Activated T-helper 1 cell treated with anti-CD3 and anti-CD28 coated beads, Interleukin-2, amount 50 U/mL, for 16 hours (primary cell): ENCODE measurements at places on chromosomes 6 and 20.

GRCh38 chr6:21064756-21065340 is 528.7 kb upstream of the SOX4 start:
- no peak for DNase-seq

DNA sequence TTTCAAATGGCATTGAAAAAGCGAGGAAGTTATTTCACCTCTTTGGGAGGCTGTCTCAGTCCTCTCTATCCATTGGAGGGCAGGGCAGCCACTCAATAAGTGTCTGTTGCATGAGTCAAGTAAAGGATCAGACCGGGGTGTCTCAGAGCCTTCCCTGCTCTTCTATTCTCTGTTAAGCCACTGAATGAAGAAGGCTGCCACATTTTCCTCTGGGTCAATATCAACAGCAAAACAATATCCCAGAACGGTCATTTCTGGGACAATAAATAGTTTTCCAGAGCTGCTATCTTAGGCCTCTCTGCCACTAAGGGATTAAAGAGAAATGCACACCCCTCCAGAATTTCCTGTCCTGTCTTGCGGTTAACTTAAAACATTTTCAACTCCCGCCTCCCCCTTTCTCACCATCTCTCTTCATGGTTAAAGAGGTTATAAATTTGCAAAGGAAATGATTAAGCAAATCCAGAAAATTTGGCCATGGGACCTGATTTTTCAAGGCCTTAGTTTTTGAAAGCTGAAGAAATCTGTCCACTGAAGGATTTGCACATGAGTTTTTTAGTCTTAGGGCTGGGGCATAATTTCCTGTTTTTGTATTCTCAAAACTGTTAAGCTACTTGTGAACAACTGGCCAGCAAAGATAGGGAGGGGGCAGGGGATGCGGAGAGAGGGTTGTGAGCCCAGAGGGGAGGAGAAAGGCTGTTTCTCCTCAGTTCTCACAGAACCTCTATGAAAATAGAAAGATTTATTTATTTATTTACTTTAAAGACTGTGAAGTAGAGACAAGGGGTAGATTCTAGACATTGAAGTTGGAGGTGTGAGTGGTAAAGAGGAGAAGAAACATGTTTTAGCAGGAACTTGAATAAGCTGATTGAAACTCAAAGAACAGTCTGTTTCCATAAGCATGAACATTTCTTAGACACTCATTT is 135.7 kb downstream of the BCAS1 start:
- no peak for DNase-seq

DNA sequence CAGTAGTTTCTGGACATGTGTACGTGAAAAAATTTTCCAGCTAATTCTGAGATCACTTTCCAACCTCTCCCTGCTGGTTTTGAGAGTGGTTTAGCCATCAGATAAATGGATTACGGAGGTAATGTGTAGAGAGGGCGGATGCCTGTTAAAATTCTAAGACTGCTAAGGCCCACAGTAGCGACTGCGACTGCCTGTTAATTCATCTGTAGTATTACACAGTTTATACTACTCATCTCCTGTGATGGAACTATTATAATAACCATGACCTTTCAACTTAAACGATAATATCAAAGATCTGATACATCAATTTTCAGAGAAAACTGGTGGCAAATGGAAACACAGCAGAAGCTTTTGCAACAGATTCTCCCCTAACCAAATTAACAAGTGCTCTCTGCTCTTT is 102.3 kb downstream of the IRF4 start:
- no peak for DNase-seq

DNA sequence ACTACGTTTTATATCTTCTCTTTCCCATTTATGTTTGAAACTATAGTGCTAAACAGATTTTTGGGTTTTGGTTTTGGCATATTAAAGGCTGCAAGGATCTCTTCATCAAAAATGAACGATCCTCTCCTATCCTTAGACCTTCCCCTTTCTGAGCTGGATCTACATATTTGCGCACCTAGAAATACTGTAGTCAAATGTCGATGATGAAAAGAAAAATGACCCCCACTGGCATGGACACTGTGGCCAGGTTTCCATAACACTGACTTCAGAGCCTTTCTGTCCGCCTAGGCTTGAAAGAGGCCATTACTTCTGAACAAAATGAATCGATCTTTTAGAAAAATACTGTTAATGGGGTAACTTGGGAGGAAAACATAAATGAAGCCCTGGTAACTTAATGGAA is 5.8 kb downstream of the FLRT3 start:
- DNase-seq: no peak

GRCh38 chr6:151186804-151187330 is 52.9 kb upstream of the AKAP12 start:
- no peak for DNase-seq

DNA sequence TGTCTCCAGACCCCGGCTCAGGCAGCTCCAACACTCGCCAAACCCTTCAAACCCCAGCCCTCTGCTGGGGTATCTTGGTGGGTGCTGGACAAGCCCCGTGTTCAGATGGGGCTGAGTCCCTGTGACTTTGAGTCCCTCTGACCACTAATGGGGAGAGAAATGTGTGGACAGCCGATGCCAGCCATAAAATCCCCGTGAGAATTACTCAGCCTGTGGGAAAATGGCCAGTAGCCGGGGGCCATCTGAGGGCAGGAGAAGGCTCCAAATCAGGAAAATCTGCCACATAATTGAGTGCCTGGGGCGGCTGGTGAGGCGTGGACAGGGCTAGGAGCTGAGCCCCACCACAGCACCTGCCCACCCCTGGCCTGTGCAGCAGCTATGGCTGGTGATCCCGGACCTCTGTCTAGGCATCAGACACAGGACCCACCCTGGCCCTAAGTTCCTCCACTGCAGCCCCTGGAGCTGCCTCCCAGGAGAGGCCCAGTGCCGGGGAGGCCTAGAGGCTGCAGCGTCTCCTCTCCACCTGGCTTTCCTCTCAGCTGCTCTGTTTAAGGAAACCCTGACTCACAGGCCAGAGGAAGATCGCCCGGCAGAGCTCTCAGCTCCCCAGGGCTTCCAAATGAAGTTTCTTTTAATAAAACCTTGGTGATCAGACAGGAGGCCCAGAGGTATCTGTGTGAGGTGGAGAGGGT is 53.7 kb upstream of the SLCO4A1 start:
- no peak for DNase-seq

DNA sequence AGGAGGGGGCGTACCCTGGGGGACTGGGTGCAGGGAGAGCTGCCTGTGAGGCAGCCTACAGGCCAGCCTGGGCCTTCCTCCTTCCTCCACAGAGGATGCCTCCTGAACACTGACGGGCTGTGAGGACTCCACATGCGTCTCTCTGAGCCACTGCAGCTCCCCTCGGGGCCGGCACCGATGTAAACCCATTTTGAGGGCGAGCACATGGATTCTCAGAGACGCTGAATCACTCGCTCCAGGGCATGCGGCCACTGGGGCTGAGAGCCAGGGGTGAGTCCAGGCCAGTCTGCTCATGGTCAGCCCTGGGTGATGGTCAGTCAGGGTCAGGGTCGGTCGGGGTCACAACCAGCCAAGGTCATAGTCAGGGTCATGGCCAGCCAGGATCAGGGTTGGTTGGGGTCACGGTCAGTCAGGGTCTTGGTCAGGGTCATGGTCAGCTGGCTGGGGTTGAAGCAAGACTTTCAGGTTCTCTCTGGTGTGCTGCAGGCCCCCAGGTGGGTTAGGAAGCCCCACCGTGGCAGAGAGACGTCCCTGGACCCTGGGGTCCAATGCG is 14.7 kb upstream of the RBBP8NL start:
- no peak for DNase-seq

DNA sequence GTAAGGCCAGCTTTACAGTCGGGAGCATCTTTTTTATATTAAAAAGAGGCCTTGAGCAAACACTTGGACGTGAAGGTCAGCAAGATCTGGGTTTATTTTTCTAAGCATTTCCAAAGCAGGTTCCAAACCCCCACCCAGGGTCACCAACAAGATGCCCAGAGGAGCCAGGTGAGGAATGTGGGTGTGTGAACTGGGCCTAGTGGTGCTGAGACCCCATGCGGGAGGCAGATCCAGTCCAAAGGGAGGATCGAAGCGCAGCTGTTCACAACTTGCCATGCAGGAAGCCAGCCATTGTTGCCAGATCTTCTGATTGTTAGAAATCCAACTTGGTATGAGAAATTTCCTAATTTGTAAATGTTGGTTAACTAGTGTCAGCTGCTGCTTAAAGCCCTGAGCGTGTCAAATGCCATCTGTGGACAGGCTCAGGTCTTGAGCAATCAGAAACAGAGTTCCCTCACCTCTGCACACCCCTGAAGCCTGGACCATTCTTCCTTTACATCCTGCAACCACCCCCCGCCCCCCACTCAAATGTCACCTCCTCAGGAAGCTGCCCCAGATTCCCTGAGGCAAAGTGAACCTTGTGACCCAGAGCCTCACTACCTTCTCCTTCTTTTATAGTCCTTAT is 46.5 kb downstream of the NFATC2 start:
- DNase-seq: no peak

GRCh38 chr6:108651340-108652227 is 90.9 kb downstream of the FOXO3 start:
- no peak for DNase-seq

- no peak for DNase-seq
These were observed 8.2 kb downstream of the RNF144B start for GRCh38 chr6:18395177-18395855.

DNA sequence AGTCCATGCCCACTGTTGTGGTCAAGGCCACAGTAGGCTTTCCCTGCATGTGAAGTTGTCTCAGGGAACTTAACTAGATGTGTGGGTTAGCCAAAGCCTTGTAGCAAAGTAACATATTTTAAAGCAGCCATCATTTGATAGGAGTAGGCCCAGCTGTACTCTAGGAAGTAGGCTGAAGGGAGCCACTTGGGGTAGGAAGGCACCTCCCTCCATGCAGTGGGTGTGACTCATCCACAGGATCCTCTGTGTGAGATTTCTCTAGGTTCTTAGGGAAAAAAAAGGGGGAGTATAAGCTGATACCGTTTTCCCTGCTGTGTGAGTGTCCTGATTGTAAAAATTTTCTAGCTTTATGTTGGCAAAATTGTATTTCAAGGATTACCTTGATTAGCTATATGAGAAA is 44.7 kb downstream of the VAPB start:
- DNase-seq: no peak

DNA sequence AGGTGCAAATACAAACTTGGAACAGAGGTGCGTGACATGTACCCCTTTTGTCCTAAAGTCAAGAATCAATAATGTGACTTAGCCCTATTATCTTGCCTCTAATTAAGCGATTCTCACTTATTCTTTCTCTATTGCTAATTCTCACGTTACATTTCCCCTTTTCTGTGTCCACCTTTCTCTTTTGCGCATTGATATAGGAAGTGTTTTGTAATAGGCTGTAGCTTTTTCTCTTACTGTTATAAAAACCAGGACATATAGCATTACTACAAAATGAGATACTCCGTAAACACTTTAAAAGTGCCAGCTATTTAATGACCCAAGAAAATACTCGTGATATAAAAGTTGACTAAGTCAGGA is 669 bp upstream of the TMEM30A start:
- no peak for DNase-seq

GRCh38 chr20:44400970-44401769 is 45.7 kb downstream of the HNF4A start:
- DNase-seq: no peak

DNA sequence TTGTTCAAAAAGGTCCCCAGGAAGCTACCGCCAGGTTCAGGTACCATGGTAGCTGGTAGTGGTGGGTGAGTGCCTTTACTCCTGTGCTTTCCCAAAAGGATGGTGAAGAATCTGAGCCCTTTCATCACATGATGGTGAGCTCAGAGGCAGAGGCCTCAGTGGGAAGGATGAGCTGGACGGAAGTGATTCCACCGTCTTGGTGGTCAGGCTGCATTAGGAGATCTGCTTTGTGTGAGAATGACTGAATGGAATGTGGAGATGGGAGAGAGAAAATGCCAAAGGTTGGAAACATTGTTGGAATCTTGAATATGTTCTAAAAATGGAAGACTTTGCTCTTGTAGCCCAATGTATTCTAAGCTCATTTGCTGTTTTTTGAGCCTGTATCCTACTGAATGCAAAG is 108.1 kb upstream of the SCP2D1 start:
- no peak for DNase-seq

- no peak for DNase-seq
These were observed 11.9 kb upstream of the VEGFA start for GRCh38 chr6:43757966-43758616.
